ENCODE measurements at places on chromosomes 11 and 22. TPM values are rescaled to one million over a fixed set of nuclear protein-coding genes. Genes with fewer than 3 reads are reported as not detected.

Gene PIWIL4
- total RNA-seq: 0.47 TPM

Gene VSIG10L2
- not detected for total RNA-seq

Gene ABTB2
- 1.9 TPM for total RNA-seq

Gene QSER1
- 13.2 TPM for total RNA-seq

Gene KRTAP5-3
- total RNA-seq: not detected
